IPS DF 6.9 (cell line): ENCODE measurements at places on chromosomes 1 and 21.

GRCh38 chr21:45981151-45982091 lies at the start of gene COL6A1:
Gene COL6A1 (plus strand): TSS chr21:45981770. CDS start chr21:45981851, 81 bp downstream.
- DNase-seq, result no peak

DNA sequence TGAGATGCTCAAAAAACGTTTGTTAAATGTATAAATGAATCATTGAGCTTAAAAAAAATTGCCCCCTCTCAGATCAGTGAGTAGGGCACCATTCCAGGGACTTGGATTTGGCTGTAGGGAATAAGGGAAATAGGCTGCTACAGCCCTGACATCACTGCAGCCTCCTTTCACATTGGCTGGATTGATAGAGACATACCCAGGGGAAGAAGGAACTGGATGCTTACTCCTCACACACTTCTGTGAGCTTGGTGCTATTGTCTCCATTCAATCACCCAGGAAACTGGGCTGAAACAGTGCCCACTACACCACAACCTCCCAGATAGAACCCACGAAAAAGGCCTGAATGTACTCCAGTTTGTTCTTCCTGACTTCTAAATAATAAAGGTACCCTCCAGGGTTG lies 87.2 kb downstream of the TGFBR3 start:
- DNase-seq, result no peak

- DNase-seq, result no peak
These were observed 12.7 kb downstream of the SLC37A1 start for GRCh38 chr21:42526379-42526727.

DNA sequence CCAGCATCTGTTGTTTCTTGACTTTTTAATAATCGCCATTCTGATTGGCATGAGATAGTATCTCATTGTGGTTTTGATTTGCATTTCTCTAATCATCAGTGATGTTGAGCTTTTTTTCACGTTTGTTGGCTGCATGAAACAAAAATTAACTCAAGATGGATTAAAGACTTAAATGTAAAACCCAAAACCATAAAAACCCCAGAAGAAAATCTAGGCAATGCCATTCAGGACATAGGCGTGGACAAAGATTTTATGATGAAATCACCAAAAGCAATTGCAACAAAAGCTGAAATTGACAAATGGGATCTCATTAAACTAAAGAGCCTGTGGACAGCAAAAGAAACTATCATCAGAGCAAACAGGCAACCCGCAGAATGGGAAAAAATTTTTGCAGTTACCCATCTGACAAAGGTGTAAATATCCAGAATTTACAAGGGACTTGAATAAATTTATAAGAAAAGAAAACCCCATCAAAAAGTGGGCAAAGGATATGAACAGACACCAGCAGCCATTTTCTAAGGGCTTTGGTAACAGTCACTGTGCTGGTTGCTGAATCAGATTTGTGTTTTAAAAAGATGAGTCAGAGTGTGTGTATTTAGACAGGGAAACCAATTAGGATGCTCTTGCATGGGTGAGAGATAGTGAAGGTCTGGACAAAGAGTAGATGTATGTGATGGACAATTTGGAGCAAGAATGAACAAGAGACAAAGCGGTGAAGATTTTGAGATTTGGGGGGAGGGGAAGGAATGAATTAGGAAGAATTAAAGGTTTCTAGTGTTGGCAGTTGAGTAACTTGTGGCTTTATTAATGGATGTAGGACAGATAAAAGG lies 110.7 kb downstream of the RYR2 start:
- no peak for DNase-seq

DNA sequence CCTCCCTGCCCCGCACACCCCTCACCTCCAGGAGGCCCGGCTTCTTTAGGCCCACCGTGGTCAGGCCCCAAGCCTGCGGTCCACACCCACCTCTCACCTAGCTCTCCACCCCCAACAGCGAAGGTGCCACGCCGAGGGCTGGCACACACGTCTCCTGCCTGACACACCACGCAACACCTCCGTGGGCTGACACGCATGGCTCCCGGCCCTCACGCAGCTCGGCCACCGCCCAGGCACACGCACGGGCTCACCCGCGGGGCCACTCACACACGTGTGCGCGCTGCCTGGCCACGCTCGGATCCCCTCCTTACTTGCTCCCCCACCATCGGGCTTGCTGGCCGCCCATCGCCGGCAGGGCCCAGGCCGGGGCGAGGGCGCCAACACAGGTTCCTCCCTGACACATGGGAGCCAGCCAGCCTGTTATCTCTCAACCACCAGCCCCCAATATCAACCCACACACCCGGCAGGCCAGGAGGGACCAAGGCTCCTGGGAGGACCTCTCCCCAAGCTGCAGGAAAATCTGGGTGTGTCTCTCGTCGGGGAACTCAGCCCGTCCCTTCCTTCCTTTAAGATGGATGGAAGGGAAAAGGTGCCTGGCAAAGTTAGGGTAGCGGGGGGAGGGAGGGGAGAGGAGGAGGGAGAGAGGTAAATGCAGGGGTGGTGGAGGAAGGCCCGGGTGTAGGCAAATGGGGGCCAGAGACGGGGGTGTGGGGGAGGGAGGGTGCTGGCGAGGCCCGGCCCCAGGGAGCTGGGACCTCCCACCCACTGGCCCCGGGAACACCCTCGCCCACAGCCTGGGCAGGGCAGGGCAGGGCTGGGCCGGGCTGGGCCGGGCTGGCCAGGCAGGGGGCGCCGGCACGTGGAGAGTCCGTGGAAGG lies 546 bp downstream of the ELOVL1 start:
- DNase-seq, result no peak

DNA sequence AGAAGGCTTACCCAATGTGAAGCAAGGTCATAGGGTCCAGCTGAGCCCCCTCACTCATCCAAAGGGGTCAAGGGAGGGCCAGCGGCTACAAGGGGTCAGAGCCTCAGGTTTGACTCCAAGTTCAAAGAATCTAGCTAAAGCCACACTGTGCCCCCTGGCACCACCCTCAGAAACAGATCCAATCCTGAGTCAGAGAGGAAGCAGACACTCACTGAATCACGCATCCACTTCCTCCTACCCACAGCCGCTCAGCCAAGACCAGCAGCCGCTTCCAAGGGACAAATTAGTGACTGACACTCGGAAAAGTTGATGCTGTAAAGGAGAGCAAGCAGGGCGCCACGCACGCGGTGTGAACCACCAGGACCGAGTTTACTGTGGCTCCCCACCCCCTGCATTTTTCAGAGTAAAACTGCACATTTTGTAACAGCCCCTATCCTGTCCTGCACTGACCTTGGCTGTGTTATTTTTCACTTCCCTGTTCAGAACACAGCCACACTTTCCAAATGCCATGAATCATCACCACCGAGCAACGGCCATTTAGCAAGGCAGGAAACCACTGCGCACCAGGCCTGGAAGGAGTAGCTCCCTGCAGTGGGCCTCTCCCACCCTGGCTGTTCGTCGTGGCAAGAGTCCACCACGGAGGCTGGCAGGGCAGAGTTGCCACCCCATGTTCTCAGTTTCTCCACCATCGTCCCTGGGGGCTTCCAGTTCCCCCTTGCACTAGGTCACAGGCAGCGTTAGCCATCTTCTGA lies 147.8 kb downstream of the TOMM20 start:
- DNase-seq, result no peak

DNA sequence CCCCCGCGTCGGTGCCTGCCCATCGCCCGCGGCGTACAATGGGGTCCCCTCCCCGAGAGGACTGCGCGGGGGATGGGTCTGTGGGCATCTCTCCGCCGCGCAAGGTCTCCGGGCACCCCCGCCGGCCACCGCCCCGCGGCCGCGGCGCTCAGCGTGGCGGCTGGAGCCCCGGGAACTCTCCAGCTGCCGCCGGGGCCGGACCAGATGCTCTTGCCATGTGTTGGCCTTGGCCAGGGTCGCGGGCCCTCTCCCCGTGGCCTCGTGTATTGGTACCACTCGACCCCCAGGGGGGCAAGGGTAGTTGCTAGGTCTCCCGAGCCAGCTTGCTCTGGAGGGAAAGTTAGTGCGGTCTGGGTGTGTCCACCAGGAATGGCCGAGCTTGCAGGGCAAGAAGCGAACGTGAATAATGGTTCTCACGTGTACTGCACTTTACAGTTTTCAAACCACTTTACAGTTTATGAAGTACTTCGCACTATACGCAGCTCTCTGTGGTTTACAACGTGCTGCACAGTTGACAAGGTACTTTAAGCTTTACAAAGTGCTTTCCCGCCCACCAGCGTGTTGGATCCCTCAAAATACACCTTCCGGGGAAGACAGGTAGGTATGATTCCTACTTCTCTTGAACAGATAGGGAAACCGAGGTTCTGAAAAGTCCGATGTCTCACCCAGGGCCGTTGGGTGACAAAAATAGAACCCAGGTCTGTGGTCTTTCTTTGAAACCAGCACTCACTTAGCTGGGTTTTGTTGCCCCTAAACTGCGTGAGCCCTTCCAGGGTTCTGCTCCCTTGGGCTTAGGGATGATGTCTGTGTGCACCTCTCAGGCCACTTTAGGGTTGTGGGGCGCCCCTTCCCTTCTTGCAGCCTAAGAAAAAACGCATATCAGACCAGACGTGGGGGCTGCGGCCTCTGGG lies 1.2 kb downstream of the EPHB2 start:
- no peak for DNase-seq

GRCh38 chr1:63683759-63684158 lies 90.1 kb upstream of the ROR1 start:
- DNase-seq, result no peak

DNA sequence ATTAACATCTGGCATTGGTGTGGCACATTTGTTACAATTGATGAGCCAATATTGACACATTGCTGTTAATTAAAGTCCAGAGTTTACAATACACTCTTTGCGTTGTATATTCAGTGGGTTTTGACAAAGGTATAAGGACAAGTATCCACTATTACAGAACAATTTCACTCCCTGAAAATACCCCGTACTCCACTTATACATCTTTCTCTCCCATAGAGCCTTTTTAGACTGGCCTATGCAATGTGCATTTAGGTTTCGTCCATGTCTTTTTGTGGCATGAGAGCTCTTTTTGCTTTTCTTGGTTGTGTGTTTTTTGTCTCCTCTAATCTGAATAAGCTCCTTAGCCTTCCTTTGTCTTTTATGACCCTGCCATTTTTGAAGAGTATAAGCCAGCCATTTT lies 40.6 kb upstream of the TSNAX start:
- DNase-seq, result no peak

GRCh38 chr1:209354111-209354839 lies 229.2 kb upstream of the CAMK1G start:
- peak; percentile 95 for DNase-seq
